Activated CD4-positive, alpha-beta memory T cell treated with anti-CD3 and anti-CD28 coated beads, Interleukin-2, amount 10 ng/mL, durations not matched to agents 7 days and 5 days (primary cell): ENCODE measurements at places on chromosomes 16 and 17. TPM values are rescaled to one million over a fixed set of nuclear protein-coding genes. Genes with fewer than 3 reads are reported as not detected.

DNA sequence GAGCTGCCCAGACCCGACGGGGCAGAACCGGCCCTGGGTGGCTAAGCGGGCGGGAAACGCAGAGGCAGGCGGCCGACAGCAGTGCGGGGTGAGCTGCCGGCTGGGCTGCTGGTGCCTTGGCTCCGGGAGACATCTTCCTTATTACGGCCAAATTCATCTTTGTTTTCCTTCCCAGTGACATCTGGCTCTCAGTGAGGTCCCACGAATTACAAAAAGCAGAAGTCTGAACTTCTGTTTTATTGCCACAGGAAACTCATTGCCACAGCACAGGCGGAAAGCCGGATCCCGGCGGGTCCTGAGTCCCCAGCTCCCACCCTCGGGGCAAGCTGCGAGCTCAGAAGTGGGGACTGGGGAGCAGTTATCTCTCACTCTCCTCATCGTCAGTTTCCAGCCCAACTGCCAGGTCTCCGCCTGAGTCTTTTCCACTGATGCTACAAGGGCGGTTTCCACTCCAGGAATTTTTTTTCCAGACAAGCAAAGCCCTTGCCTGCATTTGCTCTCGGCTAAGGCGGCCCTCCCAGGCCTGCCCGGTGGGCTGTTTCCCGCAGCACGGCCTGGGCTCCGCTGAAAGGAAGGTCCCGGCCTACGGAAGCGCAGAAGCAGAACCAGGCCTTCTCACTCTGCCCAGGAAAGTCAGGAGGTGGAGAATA lies 40.3 kb downstream of the CBFA2T3 start:
- DNase-seq, result no peak
- no peaks in the 10 kb centered on the region for H3K36me3 ChIP-seq
- no peak overlapping the region for H3K27ac ChIP-seq
- H3K27me3 ChIP-seq, result peaks cover 34% of the 10 kb centered on the region
- H3K4me3 ChIP-seq, result no peak overlapping the region

The LDHD gene
- 0.28 TPM for total RNA-seq

DNA sequence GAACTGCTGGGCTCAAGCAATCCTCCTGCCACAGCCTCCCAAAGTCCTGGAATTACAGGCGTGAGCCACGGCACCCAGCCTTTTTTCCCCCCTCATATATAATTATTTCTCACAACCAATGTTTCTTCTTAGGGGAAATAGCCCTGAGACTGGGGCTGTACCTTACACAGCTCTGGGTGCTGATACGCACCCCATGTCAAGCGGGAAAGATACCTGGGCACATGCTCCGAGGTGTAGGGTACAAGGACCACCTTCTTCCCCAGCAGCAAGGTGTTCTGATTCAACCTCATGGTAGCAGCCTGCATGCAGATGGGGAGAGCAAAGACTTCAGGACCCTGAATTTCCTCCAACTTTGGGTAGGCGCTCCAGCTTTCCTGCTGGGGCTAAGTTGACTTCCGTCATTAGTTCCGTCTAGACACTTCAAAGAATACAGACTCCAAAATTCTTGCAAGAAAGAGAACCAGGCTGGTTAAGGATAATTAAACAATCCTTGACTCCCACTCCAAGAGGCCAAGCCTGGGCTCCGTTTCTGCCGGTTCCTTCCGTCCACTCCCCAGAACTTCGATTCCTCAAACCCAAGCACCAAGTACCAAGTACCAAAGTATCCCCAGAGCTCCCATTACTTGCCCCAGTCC lies 619 bp downstream of the NAT9 start:
- DNase-seq, result no peak
- peaks cover 58% of the 10 kb centered on the region for H3K36me3 ChIP-seq
- peaks cover 64% of the 10 kb centered on the region for H3K4me1 ChIP-seq
- H3K27ac ChIP-seq, result peak overlapping the region; percentile 85
- peak overlapping the region; percentile 99 for H3K4me3 ChIP-seq
- no peaks in the 10 kb centered on the region for H3K27me3 ChIP-seq

DNA sequence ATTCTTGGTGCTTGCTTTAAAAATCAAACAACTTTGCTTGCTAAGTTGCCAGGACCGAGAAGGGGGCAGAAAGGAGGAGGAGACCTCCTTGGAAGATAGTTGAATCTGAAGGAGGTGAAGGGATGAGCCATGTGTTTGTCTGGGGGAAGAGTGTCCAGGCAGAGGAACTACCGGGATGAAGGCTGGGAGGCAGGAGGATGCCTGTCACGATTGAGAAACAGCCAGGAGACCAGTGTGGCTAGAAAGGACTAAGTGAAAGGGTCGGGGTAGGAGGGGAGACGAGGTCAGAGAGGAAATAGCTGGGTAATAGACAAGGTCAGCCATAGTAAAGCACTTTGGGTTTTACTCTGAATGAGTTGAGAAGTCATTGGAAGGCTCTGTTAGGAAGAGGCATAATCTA lies 38.9 kb upstream of the CSNK2A2 start:
- H3K27me3 ChIP-seq, result peaks cover 52% of the 10 kb centered on the region
- peaks cover 13% of the 10 kb centered on the region for H3K4me1 ChIP-seq
- no peak overlapping the region for H3K4me3 ChIP-seq
- no peak overlapping the region for H3K27ac ChIP-seq

GRCh38 chr17:57552114-57552624 lies 192.9 kb downstream of the CCDC182 start:
- DNase-seq, result peak; percentile 19
- H3K27me3 ChIP-seq, result no peaks in the 10 kb centered on the region
- H3K36me3 ChIP-seq, result no peaks in the 10 kb centered on the region
- H3K27ac ChIP-seq, result no peak overlapping the region

The RNF227 gene
- 3.6 TPM for total RNA-seq

GRCh38 chr16:89828199-89828869 lies at the start of gene SPIRE2:
Gene SPIRE2 (plus strand): TSS chr16:89828475. CDS start chr16:89828551, 76 bp downstream.
- peaks cover 21% of the 10 kb centered on the region for H3K27me3 ChIP-seq
- DNase-seq, result peak; percentile 77
- H3K27ac ChIP-seq, result no peak within 1 kb of the TSS
- peaks cover 6% of the 10 kb centered on the region for H3K4me1 ChIP-seq

- H3K36me3 ChIP-seq, result no peaks in the 10 kb centered on the region
- DNase-seq, result no peak
- H3K4me1 ChIP-seq, result peaks cover 7% of the 10 kb centered on the region
- no peaks in the 10 kb centered on the region for H3K27me3 ChIP-seq
Observed at GRCh38 chr17:57514614-57515013, 230.5 kb downstream of the CCDC182 start.

DNA sequence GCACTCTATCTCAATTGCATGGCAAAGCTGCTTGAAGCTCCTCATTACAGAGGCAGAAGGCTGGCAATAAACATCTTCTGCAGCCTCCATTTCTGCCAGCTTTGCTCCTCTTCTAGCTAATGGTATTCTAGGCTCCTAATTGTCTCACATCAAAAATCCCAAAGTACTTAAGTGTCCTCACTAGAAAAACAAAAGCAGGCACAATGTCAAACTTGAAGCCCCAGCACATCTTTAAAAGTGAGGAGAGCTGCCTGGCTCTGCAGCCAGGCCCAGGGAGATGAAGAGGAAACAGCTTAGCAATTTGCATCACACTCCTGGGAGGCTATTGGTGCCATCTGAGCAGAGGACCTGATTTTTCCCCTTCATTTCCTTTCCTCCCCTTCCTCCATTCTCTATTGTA lies 197.1 kb downstream of the KCNJ2 start:
- no peak overlapping the region for H3K4me3 ChIP-seq
- no peaks in the 10 kb centered on the region for H3K36me3 ChIP-seq
- H3K27ac ChIP-seq, result no peak overlapping the region
- no peaks in the 10 kb centered on the region for H3K4me1 ChIP-seq

GRCh38 chr16:71867939-71868338 lies 16.0 kb downstream of the ZNF821 start:
- H3K36me3 ChIP-seq, result peaks cover 31% of the 10 kb centered on the region
- H3K4me3 ChIP-seq, result no peak overlapping the region
- DNase-seq, result no peak
- H3K4me1 ChIP-seq, result peaks cover 12% of the 10 kb centered on the region
- H3K27ac ChIP-seq, result no peak overlapping the region
- no peaks in the 10 kb centered on the region for H3K27me3 ChIP-seq

The ITGA2B gene
- 0.71 TPM for total RNA-seq
